Suppressor macrophage treated with lipopolysaccharide for 1 hour (primary cell): ENCODE measurements at places on chromosomes 2 and 18.

DNA sequence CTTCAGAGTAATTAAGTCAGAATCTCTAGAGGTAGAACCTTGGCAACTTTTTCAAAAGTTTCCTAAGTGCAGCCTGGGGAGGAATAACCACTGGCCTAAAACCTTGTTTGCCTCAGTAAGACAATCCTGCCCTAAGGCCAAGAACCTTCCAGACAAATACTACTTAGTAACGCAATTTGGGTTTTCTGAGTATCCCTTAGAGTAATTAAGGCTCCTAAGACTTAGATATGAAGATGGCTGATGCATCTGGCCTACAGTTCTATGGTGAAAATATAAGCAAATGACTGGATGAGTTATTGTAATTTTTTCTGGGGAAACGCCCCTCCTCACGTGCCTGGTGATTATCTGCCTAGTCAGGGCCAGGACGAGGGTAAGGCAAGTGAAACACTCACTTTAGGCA is 95.7 kb upstream of the DLX2 start:
- no peak for DNase-seq

GRCh38 chr18:42640160-42640559 is 475.3 kb downstream of the RIT2 start:
- DNase-seq: no peak

GRCh38 chr2:118202707-118203303 is 114.5 kb downstream of the INSIG2 start:
- peak; percentile 63 for DNase-seq

- DNase-seq: no peak
Observed at GRCh38 chr2:44672431-44672830, 269.1 kb upstream of the SIX3 start.

DNA sequence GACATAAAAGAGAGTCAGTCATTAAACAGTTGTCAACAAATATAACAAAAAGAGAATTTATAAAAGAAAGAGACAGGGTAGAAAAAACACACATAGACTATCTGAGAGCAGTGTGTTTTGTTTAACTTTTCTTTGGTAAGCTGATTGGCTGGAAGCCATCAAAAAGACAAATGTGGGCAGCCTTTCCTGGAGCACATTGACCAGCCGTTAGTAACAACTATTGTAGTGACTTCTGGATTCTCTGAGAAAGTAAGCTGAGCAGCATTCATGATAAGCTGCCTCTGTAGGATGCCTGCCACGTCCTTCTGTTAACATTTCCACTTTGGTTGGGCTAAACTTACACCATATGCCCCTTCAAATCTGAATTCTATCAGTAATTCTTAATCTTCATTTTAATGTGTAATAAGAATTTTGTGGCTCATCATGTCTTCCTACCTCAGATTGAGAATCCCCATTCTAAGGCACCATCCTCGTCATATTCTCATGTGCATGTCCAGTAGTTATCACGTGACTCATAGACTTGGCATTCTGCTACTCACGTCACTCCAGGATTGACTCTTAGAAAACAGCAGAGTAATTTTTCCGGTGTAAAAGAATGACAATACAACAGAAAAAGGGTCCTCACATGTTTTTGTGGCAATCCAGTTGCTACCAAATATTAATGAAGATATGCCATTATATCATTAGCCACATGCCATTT is 43.4 kb upstream of the DNAJC10 start:
- DNase-seq: no peak

DNA sequence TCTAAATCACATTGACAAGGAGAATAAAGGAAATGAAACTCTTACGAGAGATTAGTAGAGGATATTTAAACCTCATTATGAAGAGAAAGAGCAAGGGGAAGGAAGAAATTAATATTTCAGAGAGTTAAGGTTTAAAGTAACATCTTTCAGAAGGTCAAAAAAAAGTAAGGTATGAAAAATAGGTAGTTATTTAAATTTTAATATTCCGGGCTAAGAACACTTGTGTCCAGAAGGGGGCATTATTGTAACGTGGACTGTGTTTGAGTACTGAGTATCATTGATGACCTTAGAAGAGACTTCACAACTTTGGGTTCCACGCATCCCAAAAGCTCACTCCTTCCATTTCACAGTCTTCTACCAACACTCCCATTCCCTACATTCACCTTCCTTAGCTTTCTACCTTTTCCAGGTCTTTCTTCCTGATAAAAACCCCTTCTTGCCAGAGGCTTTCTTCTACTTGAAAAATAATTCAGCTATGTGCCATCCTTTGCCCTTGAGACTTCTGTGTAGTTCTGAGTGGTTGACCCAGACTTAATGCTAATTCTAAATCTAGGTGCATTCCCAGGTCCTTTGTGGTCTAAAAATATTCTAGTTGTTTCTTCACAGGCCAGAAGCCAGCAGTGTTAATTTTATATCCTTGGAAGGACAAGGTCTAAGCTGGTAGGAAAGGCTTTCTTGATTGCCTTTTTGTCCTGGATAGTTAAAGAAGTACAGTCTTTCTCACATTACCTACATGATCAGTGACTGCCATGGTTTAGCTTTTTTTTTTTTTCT is 16.5 kb downstream of the DYNC1I2 start:
- peak; percentile 54 for DNase-seq

DNA sequence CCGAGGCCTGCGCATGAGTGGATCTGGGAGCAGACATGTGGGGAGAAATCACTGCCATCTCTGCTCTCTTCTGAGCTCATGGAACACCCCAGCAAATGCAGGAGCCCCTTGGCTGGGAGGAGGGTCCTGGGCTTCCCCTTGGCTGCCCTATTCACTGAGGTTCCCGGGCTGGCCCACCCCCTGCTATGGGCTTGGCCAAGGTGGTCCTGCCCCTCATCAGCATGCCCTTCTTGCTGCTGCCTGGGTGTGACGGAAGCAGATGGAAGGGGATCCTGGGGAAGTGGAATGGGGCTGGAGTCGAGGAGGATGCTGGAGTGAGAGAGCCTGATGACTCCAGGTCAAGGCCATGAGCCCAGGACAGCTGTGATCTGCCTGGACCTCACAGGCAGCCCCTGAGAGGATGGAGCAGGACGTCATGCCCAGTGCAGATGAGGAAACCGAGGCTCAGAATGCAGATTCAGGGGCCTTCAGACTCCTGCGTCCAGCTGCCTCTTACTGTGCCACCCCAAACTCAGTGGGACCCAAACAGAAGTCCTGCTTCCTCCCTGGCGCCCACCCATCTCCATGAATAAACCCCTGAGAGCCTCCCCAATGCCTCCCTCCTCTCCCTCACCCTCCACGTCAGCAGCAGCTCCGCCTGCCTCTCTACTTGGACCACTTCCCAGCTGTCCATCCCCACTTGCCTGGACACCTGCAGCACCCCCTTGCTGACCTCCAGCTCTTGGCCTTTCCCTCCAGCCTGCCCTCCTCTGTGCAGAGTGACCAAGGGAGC is 4.0 kb downstream of the SNED1 start:
- DNase-seq: no peak

GRCh38 chr2:52334185-52334584 is 1302.3 kb upstream of the NRXN1 start:
- DNase-seq: no peak

DNA sequence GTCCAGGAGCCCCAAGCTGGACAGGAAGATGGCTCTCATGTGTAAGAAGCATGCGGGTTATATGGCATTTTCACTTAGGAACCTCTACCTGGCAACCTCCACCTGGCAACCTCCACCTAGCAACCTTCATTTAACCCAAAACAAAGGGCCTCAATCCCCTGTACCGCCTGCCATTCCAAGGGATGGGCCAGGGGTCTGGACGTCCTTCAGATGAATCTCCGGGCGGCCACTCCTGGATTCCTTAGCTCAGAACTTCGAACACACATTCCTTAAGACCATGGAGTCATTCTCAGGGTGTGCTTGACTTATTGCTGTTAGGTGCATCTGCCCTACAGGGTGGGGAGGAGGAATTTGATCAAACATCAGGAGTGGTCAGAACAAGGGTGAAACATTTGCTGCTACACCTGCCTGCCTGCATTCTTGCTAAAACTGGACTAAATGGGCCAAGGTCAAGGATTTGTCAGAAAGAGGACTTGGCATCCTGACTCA is 277.6 kb downstream of the PHLPP1 start:
- DNase-seq: no peak

DNA sequence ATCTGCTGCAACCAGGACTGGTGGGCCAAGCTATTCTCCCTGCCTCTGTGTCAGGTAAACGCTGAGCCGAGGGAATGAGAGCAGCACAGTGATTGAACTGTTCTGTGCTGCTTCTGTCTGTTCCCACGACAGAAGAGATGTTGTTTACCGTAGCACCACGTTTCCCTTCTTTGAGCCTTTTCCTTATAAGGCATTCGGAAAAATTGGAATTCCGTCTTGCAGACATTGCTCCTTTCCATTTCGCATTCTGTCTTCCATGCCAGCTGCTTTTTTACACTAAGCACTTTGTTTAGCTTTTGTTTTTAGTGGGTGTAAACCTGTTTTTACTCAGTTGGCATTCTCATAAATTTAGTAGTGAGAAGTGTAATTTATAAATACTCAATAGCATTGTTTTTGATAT is 103.1 kb downstream of the ZNF236 start:
- DNase-seq: no peak

GRCh38 chr2:162317058-162317742 is 1.3 kb downstream of the IFIH1 start:
- DNase-seq: peak; percentile 21
